ENCODE measurements at places on chromosomes 1 and 21.

GRCh38 chr1:183024317-183025009 lies 1.2 kb downstream of the LAMC1 start:
- DNase-seq = no peak

GRCh38 chr1:204286831-204287421 lies 72.8 kb downstream of the PLEKHA6 start:
- no peak for DNase-seq

- DNase-seq = no peak
Measured at GRCh38 chr1:17520473-17521319, 18.8 kb upstream of the ARHGEF10L start.

GRCh38 chr1:184823080-184823479 lies 68.4 kb upstream of the EDEM3 start:
- DNase-seq = no peak

DNA sequence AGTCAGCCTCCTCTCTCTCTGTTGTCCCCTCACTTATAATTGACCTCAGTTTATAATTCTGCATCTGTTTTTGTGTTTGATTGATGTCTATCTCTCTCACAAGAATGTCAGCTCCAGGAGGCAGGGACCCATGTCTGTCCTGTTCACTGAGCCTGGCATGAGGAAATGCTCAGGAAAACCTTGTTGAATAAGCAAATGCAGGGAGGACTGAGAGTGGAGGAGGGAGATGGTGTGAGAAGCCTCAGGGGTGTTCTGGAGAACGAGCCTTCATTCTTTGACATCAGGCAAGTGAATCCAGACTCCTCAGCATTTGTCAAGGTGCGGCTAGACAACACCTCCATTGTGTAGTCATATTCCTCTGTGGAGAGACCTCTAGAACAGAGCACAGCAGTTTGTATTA lies 45.5 kb downstream of the MAN1C1 start:
- no peak for DNase-seq

GRCh38 chr1:66292944-66293343 lies 241.0 kb upstream of the SGIP1 start:
- no peak for DNase-seq

DNA sequence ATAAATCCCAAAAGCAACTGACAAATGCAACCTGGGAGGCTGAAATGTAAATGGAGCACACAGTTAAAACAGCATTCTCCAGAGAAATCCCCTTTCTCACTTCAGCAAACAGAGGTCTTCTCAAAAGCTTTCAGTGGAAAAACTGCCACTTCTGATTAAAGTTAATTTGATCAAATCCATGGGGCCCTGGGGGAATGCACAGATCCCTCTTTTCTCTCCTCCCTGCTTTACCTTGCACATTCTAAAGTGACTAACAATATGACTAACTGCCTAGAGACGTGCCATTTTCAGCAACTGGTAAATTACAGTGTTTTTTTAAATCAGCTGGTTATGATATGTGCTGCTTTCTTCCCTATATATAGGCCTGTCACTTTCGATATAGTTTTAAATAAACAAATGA lies 142.5 kb downstream of the RERE start:
- DNase-seq = no peak

DNA sequence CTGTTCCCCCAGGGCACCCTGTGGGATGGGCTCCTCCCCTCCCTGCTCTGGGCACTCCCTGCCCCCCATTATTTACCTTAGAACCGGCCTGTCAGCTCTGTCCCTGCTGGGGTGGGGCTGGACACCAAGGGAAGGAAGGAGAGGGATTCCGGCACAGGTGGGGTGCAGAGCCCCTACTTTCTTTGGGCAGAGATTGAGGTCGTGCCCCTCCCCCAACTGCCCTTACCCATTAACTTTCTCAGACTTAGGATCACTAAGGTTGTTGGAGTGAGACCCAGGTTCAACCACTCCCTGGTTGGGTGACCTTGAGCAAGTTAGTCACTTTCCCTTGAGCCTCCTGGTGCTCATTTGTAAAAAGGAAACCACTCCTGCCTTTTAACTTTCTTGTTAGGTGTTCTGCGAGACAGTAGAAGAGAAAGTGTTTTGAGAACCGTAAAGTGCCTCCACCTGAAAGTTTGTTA lies 57.0 kb upstream of the SYNC start:
- DNase-seq = no peak

DNA sequence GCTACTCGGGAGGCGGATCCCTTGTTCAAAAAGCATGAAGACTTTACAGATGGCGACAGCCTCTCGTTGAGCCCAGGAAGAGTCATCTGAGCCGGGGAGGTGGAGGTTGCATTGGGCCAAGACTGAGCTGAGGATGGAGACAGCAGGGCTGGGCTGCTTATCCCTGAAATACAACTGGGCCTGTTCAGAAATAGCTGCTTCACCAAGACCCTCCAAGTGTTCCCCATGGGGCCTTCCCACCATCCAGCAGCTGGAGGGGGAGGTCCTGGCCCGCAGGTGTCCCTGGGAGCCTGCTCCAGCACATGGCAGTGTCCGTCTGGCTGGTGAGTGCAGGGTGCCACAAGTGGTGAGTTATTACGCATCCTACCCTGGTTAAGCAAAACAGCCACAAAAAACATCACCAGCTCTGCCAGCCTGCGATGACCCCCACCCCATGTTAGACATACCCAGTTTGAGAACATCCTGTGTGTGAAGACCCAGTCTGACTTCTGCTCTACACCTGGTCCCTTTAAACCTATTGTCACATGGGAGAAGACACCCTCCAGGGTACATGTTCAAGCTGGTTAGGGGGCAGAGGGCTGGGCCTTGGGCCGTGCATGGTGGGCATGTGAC lies 93.1 kb upstream of the TMPRSS2 start:
- DNase-seq = no peak

- no peak for DNase-seq
Measured at GRCh38 chr1:248834343-248834940, 3.6 kb upstream of the ZNF672 start.

All from ascending aorta (tissue), 2 donors.